Psoas muscle (tissue), 8 donors: ENCODE measurements at places on chromosomes 7 and 10. TPM values are rescaled to one million over a fixed set of nuclear protein-coding genes. Genes with fewer than 3 reads are reported as not detected.

Gene DCLRE1A
- 3.9 TPM for total RNA-seq

Gene FGF8
- total RNA-seq = not detected

Gene PLEKHS1
- not detected for total RNA-seq

Gene STEAP1B
- total RNA-seq = 0.90 TPM

Gene SPDYE9
- total RNA-seq = not detected

Gene LIPN
- total RNA-seq = not detected

Gene DYNC1I1
- 7.9 TPM for total RNA-seq

Gene SLC13A1
- total RNA-seq = not detected

Gene UPK3BL2
- total RNA-seq = 11.1 TPM

Gene PAPOLB
- total RNA-seq = not detected

Gene PHYHIPL
- total RNA-seq = 0.32 TPM

Gene CALHM1
- total RNA-seq = not detected

Gene TMEM236
- 0.60 TPM for total RNA-seq

Gene TUBAL3
- total RNA-seq = not detected

Gene SLC12A9
- total RNA-seq = 4.7 TPM

Gene DNA2
- 2.1 TPM for total RNA-seq

Gene ZMIZ2
- total RNA-seq = 25.0 TPM

Gene CPA2
- total RNA-seq = 0.32 TPM

Gene POU6F2
- total RNA-seq = not detected

Gene ZNF503
- total RNA-seq = 2.3 TPM

Gene PIK3AP1
- 3.3 TPM for total RNA-seq

Gene ANKRD16
- 2.8 TPM for total RNA-seq

Gene MACROH2A2
- total RNA-seq = 6.2 TPM

Gene IFIT2
- 1.2 TPM for total RNA-seq

Gene CPED1
- total RNA-seq = 13.3 TPM

Gene FZD8
- 5.5 TPM for total RNA-seq

Gene TAS2R3
- total RNA-seq = 0.25 TPM

Gene COL26A1
- not detected for total RNA-seq

Gene VAX1
- total RNA-seq = not detected

Gene NRP1
- total RNA-seq = 48.8 TPM

Gene TRIM50
- 0.79 TPM for total RNA-seq

Gene KLF14
- total RNA-seq = 2.2 TPM

Gene PPP1R9A
- total RNA-seq = 17.3 TPM
